Activated T-cell treated with anti-CD3 and anti-CD28 coated beads, Interleukin-2, amount 50 U/mL, for 72 hours (primary cell): ENCODE measurements at places on chromosomes 4 and X.

DNA sequence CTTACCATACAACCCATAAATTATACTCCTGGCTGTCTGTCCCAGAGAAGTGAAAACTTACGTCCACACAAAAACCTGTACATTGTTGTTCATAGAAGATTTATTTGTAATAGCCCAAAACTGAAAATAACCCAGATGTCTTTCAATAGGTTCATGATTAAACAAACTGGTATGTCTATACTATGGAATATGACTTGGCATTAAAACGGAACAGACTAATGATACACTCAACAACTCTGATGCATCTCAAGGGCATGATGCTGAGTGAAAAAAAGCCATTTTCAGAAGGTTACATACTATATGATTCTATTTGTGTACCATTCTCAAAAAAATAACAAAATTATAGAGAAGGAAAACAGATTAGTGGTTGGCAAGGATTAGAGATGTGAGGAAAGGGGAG is 11.6 kb upstream of the MND1 start:
- no peak for DNase-seq

DNA sequence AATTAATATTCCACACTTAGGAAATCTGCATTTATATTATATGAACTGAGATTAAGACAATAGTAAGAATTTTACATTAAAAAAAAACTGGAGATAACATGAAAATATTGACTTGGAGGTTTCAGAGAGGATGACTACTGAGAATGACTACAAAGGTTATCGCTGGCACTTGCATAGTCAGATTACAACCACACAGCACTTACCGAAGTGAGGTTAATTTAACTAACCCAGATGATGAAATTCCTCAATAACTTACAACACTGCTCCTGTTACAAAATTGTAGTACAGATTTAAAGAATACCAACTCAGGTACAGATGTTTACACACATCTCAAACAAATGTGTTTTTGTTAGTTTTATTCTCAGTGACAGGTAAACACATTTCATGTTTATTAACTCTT is 283.5 kb downstream of the CAMK2D start:
- no peak for DNase-seq

GRCh38 chr4:188971125-188971524 is 831.9 kb downstream of the TRIML1 start:
- DNase-seq: no peak

GRCh38 chrX:154511761-154512160 is 4.3 kb downstream of the FAM3A start:
- no peak for DNase-seq

DNA sequence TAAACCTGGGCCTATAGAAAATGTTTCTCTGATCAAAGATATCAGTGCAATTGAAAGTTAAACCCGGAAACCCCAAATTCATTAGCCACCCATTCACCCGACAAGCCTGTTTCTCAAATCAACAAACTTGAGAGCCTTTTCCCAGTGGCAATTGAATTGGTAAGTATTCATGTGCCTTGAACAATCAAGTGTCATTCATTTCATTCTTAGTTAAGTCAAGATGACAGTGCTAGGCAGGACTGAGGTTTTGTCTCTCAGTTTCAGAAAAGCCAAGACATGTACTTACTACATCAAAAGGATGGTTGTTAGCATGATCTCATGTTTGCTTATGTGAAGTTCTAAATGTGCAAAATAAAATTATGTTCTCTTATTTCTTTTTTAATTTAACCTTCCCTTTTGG is 32.3 kb downstream of the CC2D2A start:
- DNase-seq: no peak

- no peak for DNase-seq
Measured at GRCh38 chr4:117987464-117987863, 46.8 kb upstream of the NDST3 start.

GRCh38 chrX:23616361-23616760 is 50.9 kb upstream of the PRDX4 start:
- DNase-seq: no peak

DNA sequence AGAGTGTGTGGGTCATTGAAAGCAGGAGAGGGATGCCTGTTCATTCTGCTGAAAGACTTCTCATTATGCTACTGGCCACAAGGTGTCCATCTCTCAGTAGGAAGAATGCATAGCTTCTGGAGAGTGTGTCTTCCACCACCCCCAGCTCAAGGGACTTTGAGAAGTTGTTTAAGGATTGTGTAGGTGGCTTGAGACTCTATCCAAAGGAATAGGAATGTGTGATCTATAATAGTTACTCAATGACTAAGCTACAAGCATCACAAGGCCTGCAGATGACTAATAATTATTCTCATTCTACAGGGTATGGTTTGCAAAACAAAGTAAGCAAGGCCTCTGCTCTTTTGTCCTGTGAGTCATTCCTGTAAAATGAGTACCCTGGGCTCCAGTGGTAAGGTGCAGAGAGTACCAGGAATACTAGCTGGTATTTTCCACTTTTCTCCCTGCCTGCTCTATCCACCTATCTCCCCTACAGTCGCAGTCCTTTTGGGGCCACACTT is 279.8 kb upstream of the BOD1L1 start:
- no peak for DNase-seq

- no peak for DNase-seq
Measured at GRCh38 chr4:77155631-77156452, 1.2 kb upstream of the CCNG2 start.

DNA sequence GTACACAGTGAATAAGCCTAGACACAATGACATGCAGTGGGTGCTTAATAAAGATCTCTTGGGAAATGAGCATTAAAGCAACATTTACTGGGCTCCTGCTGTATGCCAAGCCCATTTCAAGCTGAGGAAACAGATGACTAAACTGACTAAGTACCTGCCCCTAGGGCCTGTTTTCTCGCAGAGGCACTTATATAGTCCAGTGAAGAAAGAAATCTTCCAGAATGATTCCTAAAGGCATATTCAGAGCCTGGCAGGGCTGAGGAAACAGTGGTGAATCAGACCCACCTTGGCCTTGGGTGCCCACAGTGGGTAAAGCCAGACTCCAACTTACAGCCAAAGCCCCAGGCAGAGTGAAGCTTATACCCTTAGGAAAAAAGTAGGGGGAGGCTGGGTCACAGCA is 22.0 kb upstream of the S100P start:
- DNase-seq: no peak

DNA sequence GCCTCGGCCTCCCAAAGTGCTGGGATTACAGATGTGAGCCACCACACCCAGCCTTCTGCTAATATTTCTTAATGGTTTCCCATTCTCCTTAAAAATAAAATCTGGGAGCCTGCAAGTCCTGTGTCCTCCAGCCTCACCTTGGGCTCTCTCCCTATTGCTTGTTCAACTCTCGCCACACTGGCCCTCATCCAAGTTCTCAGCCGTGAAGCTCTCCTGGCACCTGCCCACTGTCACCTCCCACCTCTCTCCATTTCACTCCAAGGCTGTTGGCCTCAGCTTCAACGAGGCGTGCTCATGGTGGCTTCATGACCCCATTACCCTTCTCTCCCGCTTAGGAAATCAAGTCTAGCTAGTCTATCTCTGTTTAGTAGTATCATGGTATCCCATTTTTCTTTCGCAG is 9.5 kb upstream of the ETNPPL start:
- DNase-seq: no peak

DNA sequence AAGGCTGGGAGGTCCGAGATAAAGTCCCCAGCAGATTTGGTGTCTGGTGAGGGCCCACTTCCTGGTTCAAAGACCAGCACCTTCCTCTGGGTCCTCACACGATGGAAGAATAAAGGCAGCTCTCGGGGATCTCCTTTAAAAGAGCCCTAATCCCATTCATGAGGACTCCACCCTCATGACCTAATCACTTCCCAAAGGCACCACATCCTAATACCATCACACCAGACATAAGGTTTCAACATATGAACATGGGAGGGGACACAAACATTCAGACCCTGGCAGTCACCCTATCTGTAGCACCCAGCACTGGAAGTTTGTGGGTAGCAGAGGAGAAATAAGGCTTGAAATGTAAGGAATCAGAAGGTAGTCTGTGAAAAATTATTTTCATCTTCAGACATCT is 112.9 kb upstream of the NOCT start:
- no peak for DNase-seq

GRCh38 chr4:114907568-114907967 is 205.9 kb downstream of the NDST4 start:
- DNase-seq: no peak

DNA sequence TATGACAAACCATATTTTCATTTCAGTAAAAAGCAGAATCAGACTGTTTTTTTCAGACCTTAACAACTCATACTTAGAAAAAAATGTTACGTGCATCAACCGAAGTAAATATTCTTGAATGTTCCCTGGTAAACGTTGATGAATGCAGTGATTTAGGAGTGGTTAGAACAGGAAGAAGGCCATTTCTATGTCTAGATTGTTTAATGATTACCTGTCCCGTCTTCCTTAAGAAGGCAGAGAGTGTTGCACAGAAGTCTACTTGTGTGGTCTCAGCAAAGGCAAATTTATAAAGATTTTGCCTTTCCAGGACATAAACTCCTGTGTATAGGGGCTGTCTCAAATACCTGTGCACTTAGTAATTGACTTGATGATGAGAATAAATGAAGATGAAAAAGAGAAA is 134.5 kb downstream of the MGST2 start:
- no peak for DNase-seq

DNA sequence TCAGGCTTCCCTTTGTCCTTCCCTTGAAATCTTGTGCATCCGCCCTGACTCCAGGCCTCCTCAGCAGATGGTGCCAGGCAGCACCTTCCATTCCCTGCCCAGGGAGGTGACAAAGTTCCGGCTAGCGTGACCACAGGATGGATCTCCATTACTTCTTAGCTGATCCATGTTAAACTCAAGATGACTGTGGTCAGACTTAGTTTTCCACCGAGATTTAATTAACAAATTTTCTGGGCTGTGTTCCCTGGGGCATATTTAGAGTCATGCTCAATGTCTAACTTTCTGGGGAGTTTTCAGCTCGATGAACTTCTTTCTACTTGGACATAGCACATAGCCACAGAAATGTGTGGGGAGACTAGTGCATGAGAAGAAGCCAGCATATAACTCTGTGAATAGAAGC is 215.1 kb upstream of the SFRP2 start:
- no peak for DNase-seq

GRCh38 chrX:40818236-40818635 is 82.9 kb upstream of the MED14 start:
- no peak for DNase-seq

- DNase-seq: no peak
Measured at GRCh38 chr4:76293772-76294171, 12.8 kb upstream of the STBD1 start.

DNA sequence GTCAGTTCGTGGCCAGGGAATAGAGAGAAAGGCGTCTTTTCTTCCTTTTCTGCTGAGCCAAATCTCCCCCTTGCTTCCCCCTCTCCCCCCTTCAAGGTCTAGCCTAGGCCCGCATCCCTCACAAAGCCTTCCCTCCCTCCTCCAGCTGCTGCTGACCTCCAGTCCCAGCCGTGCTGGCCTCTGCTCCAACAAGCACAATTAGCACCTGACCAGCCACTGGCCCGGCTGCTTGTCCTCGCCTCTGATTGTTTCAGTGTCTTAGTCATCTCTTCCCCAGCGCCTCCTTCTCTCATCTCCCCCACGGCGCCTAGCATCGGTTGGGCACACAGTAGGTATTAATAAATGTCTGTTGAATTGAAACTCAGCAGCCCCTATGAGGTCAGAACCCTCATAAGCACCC is 4.2 kb downstream of the ELF4 start:
- no peak for DNase-seq

DNA sequence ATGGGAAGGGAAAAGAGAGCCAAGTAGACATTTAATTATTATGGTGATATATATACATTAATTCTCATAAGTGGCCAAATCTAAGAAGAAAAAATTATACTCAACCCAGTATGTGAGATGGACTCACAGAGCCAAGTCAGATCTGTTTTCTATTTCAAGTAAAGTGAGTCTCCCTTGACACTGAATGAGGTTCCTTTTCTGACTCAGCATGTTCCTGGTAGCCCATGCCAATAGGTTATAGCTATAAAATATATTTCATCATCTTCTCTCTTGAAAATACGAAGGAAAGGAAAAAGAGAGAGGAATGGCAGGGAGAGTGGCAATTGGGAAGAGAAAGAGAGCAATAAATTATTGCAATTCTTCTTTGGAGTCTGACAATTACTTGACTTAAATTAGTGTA is 68.8 kb upstream of the GRIA2 start:
- DNase-seq: no peak

- DNase-seq: peak; percentile 63
Measured at GRCh38 chr4:140266958-140267568, 106.4 kb upstream of the SCOC start.

DNA sequence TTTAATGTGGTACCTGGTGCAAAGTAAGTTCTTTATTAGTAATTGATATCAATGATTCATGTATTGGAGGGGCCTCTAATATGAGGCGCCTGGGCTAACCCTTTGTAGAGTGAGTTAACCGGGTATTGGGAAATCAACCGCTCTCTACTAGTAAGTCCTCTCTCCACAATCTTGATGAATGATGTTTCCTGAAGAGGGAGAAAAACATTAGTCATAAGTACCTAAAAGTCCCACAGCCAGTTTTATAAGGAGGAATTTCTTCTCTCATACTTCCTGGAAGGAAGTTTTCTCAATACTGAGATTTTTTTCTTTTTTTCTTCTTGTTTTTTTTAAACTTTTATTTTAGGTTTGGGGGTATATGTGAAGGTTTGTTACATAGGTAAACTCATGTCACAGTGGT is 62.3 kb downstream of the AGTR2 start:
- DNase-seq: no peak

DNA sequence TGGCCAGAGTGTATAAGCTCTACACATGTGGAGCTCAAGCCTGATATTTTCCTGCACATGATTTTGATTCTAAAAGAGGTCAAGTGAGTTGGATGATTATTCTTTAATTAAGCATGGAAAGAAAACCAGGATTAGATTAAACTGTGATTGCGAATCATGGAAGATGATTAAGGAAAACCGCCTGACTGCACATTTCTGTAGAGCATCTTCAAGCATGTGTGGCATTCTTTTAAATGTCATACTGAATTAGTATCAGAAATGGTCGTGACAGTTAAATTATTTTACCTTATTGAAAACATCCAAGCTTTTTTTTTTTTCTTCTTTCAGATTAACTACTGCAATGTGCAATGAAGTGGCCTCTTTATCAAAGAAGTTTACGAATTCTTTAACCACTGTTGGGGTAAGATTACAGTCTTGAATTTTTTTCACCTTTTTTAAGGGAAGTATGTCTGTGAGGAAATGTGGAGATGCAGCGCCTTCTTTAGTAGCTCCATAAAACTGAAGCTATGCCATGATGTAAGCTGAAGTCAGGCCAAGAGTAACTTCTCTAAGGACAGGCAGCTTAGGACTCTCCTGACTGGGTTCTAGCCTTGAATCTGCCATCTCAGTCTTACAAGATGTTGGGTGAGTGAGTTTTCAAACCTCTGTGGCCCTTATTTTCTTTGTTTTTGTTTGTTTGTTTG is 67.9 kb downstream of the FAM114A1 start:
- DNase-seq: no peak

DNA sequence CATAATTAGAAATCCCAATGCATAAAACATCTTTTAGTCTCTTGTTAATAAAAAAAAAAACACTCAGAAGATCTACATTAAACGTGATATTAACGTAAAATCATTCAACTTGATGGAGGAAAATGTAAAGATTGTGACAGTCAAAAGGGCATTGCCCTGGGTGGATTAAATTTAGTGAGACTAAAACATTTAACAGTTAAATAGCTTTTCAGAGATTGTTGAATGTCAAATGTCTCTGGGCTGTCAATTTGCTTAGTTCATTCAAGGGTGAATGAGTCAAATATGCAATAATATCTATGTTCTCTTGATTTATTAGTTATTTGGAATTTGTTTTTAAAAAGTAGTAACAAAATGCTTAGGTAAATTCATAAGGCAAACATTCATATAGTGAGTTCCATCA is 836.6 kb upstream of the PCDH10 start:
- DNase-seq: no peak

GRCh38 chr4:17448689-17449088 is 63.2 kb downstream of the QDPR start:
- DNase-seq: no peak
